DMS153 (cell line): ENCODE measurements at places on chromosomes 4 and X.

GRCh38 chrX:39725928-39726619, 371.7 kb downstream of the BCOR start:
- no peak for DNase-seq

DNA sequence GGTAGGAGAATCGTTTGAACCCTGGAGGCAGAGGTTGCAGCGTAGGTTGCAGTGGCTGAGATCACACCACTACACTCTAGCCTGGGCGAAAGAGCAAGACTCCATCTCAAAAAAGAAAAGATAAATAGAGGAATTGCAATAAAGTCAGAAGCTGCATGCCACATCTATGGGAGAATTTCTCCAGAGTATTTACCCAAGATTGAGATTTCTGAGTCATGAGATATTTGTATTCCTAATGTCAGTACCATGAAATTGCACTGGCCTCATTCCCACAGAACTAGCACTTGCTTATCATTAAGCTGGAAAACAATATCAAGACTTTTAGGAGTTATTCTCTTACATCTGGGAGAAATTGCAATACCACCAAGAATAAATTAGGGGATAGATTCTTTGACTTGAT, 37.4 kb downstream of the ASIC5 start:
- no peak for DNase-seq

DNA sequence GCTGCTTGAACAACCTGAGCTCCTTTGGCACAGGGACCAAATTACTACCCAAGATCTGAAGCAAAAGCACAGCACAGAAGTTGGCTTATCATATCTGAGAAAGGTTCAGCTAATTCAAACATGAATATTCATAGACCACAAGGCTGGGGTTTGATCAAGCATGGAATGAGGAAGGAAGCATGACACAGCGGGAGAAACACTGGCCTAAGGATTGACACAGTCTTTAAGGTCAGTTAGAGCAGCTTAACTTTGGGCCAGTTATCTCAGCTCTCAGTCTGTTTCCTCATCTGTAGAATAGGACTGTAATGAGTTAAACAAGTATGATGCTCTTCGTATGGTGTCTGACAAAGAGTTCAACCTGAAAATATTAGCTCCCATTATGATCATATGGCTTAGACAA, 88.5 kb upstream of the CBR4 start:
- DNase-seq = no peak

DNA sequence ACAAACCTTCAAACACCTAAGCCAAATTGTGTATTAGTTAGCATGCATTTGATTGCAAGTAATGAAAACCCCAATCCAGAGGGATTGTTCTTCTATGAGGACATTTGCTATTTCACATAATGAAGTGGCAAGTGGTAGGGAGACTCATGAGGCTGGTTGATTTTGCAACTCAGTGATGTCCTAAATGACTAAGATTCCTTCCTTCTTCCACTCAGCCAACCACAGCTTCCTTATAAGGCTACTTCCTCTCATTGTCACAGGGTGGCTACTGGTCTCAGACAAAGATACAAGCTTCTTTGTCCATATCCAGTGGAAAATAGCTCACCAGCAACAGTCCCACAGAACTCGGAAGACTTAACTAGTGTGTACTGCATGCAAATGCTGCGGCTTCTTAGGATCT, 5.3 kb upstream of the OTC start:
- DNase-seq = no peak

DNA sequence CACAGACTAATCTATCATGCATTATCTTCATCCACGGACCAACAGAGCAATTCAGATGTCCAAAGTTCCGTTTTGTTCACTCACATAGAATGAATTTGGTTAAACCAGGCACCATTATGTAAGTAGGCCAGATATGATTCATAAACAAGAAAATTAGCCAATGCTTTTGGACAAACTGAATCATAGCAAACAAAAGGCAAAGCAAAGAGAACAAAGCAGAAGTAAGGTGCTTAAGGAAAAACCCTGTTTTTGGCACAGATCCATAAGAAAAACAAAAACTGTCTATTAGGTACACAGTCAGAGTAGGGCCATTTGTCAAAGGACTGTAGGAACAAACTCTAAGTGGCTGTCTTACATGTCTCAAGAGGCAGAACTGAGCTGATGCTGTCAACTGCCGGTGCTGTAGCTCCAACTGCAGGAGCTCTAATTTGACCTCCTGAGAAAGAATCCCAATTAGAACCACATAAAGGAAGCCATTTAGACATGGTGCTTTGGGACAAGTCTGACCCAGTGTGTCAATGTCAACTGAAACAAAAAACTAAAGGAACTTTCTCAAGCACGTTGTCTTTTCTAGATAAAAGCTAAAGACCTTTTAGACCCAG, 146.7 kb downstream of the COL25A1 start:
- no peak for DNase-seq

DNA sequence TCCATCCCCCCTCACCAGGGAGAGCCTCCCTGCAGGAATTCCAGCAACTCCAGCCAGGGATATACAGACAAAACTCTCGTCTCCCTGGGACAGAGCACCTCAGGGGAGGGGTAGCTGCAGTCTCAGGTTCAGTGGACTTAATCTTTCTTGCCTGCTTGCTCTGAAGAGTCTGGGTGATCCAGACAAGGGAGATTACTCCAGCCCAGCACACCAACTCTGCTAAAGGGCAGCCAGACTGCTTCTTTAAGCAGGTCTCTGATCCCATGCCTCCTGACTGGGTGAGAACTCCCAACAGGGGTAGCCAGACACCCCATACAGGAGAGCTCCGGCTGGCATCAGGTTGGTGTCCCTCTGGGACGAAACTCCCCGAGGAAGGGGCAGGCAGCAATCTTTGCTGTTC, 888.7 kb downstream of the RAB28 start:
- DNase-seq = no peak

DNA sequence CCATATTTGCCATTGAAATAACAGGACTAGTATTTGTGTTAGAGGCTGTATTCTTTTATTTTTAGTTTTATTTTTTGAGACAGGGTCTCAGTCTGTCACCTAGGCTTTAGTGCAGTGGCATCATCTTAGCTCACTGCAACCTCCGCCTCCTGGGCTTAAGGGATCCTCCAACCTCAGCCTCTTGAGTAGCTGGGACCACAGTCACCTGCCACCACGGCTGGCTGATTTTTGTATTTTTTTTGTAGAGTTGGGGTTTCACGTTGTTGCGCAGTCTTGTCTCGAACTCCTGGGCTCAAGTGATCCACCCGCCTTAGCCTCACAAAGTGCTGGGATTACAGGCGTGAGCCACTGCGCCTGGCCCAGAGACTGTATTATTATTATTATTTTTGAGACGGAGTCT, 15.3 kb downstream of the TMEM131L start:
- DNase-seq = no peak

DNA sequence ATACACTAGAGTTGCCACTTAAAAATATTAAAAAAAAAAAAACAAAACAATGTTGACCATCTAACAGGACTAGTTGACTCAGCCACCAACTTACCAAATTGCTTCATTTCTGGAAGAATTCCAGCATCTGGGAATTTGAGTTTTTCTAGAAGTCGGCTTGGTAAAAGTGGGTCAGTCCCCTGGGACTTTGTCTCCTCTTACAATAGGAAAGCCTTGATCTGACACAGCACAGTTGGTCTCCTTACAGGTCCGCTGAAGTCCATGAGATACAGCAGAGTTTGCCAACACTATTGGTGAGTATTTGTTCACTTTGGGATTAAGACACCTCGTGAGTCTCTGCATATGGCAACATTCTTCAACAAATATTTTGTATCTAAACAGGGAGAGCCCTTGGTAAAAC, 18.2 kb upstream of the DDIT4L start:
- no peak for DNase-seq

GRCh38 chr4:78100060-78100459, 42.9 kb downstream of the FRAS1 start:
- no peak for DNase-seq

DNA sequence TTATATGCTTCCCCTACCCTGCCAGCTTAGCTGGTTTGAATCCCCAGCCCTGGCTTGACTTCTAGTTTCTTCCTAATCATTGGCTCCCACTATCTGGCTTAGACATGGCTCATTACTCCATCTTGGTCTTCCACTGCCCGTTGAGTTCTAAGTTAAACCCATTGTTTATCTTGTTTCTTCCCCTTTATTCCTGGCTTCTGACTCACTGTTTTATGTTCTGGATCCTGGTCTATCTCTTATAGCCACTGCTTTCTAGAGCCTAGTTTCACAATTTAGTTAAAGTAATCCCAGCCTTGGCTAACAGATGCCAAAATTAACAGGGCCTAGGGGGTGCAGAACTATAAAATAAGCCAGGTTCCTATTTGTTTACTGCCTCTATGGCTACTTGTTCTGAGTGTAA, 120.9 kb downstream of the ARHGEF9 start:
- no peak for DNase-seq

- no peak for DNase-seq
Measured at GRCh38 chr4:1250527-1250812, 1.5 kb upstream of the CTBP1 start.

DNA sequence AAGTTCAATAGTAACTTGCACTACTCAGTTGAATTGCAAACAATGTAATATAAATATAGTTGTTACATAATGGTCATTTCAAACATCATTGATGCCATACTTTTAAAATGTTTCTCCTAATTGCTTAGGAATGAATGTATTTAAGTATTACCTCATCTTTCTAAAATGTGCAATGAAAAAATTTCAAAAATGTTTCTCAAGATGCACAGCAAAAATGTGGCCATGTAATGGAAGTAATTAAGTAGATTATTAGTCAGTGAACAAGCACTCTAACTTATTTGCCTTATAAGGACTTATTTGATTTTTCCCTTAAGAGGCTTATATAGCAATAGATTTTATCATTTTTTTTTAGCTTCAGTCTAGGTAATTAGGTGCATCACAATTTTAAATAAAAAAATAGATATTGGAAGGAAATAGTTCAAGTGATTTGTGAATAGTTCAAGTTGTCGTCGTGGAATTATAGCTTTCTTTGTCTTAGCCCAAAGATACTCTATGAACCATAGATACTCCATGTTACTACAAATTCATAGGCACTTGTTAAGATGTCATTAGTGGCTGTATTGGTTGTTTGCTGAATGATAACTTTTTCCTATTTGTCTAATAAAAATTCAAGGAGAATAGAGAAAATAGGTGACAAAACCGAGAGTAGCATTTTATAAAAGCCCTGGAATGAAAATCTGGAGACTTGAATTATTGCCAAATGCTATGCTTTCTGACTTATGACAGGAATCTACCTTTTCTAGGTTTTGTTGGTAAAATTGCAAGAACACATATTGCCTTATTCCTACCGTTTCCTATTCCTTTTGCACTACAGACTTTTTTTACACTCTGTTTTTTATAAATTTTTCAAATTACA, 118.5 kb downstream of the TLL1 start:
- no peak for DNase-seq

GRCh38 chr4:122119739-122120138, 32.4 kb upstream of the BLTP1 start:
- DNase-seq = no peak

DNA sequence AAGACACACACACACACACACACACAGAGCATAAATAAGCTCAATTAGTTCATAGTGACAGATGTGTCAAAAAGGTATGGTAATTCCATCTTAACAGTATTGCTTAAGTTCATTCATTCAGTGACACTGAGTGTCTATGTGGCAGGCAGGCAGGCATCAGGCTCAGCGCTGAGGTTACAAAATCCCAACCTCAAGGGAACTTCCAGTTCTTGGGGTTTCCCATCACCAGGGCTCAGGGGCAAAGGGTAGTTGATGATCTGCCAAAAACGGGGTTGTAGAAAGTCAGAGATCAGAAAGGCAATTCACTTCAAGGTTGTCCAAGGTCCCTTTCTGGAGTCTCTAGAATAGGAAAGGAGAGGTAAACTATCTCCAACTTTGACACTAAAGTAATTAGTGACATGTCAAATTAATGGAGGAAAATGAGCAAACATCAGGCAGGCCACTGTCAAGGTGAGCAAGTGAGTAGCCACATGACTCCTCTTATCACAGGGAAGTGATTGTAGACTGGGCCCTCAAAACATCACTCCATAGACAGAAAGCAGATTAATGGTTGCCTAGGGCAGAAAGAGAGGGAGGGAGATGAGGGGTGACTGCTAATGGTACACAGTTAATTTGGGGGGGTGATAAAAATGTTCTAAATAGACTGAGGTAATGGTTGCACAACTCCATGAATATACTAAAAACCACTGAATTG, 41.8 kb downstream of the GPC4 start:
- DNase-seq = no peak

GRCh38 chr4:76322236-76322635, 15.7 kb downstream of the STBD1 start:
- DNase-seq = no peak

GRCh38 chr4:172750910-172751309, 417.7 kb upstream of the GALNT7 start:
- no peak for DNase-seq

GRCh38 chrX:150594584-150594983, 26.2 kb downstream of the MTM1 start:
- DNase-seq = no peak

GRCh38 chrX:154490414-154491083, at the start of gene SLC10A3:
SLC10A3 (minus strand) TSS chrX:154490629; CDS start chrX:154488940, 1,689 bp downstream.
- peak; percentile 94 for DNase-seq

DNA sequence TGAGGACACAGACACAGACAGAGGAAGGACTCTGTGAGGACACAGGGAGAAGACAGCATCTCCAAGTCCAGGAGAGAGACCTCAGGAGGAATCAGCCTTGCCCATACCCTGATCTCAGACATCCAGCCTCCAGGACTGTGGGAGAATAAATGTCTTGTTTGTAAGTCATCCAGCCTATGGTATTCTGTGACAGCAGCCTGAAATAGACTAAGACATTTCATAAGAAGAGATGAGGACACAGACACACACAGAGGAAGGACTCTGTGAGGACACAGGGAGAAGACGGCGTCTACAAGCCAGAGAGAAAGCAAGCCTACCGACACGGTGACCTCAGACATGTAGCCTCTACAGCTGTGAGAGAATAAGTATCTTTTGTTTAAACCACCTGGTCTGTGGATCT, 112.1 kb downstream of the DHRSX start:
- no peak for DNase-seq

- DNase-seq = no peak
Measured at GRCh38 chrX:21153503-21153902, 220.7 kb upstream of the CNKSR2 start.

DNA sequence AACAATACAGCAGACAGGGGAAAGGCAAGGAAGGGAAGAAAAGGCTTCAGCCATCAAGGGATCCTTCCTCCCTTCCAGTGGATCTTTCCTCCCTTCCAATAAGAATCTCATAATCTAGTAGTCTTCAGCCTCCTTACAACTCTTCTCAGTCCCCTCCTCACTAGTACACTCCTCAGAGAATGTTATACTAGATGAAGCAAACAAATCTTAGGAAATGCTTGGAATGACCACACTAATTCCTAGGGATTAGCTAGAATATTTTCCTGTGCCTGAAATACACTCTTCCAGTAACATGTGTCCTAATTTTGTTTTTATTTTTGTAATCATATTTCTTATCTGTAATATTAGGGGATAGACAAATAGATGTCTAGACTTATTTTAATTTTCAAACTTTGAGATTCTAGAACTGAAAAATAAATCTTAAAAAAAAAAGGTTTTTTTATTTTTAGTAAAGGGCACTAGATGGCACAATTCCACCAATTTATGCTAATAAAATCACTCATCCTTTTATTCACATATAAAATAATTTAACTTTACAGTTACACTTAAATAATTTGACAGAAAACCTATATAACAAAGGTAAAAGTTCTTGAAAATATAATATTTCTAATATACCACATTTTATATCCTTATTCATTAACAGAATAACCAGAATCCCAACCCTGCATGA, 7.0 kb upstream of the STPG2 start:
- no peak for DNase-seq
